ENCODE measurements at places on chromosomes 5 and 9. TPM values are rescaled to one million over a fixed set of nuclear protein-coding genes. Genes with fewer than 3 reads are reported as not detected.

The FAM120A gene
- 155 TPM for total RNA-seq

GRCh38 chr5:50724262-50724661, 57.8 kb downstream of the PARP8 start:
- no peak for DNase-seq
- no peak overlapping the region for H3K4me3 ChIP-seq
- peaks cover 28% of the 10 kb centered on the region for H3K36me3 ChIP-seq
- peaks cover 55% of the 10 kb centered on the region for H3K4me1 ChIP-seq
- no peaks in the 10 kb centered on the region for H3K27me3 ChIP-seq

- H3K27ac ChIP-seq = no peak overlapping the region
- no peaks in the 10 kb centered on the region for H3K4me1 ChIP-seq
- no peak overlapping the region for H3K4me3 ChIP-seq
- no peaks in the 10 kb centered on the region for H3K27me3 ChIP-seq
- no peaks in the 10 kb centered on the region for H3K36me3 ChIP-seq
Measured at GRCh38 chr5:29218138-29218537, 1975.3 kb upstream of the CDH6 start.

- no peak overlapping the region for H3K27ac ChIP-seq
- H3K27me3 ChIP-seq = peaks cover 3% of the 10 kb centered on the region
- DNase-seq = no peak
- H3K36me3 ChIP-seq = no peaks in the 10 kb centered on the region
- H3K4me3 ChIP-seq = no peak overlapping the region
Measured at GRCh38 chr9:134796882-134797281, 83.7 kb upstream of the FCN2 start.

DNA sequence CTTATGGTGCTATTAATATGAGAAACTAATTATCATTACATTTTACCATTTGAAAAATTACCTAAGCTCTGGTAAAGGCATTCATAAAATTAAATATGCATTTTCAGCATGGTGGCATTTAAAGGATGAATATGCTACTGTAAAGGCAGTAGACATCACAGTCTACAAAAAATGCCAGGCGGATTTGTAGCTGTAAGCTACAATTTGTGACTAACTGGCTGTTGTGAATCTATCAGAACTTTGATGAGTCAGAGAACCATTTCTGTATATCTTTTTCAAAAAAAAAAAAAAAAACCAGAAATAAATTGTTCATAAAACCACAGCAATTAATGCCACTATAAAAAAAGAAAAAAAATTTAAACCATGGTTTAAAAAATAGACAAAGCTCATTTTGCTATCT, 186.3 kb downstream of the NFIB start:
- no peaks in the 10 kb centered on the region for H3K4me1 ChIP-seq
- H3K27ac ChIP-seq = no peak overlapping the region
- DNase-seq = no peak
- no peak overlapping the region for H3K4me3 ChIP-seq

Measured in activated CD8-positive, alpha-beta memory T cell treated with anti-CD3 and anti-CD28 coated beads, Interleukin-2, amount 10 ng/mL, durations not matched to agents 7 days and 5 days (primary cell).